ENCODE measurements at places on chromosomes 7 and 10. TPM values are rescaled to one million over a fixed set of nuclear protein-coding genes. Genes with fewer than 3 reads are reported as not detected.

DNA sequence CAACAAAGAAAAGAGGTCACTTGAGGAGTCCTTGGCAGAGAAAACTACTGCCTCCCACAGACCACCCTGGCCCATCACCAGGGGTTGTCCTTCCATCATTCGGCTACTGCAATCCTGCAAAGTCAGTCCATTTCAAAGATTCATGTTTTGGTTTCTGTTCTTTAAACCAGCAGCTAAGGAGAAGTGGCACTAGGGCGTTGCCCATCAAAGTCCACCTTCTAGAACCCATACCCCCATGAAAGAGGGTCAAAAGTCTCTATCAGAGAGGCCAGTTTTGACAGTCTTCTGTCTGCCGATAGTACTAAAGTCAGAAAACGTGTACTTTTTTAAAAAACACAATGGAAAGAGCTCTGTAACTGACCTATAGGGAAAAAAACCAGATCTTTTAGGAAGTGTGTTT lies 14.4 kb downstream of the CCDC6 start:
- DNase-seq = no peak
- no peaks in the 10 kb centered on the region for H3K27me3 ChIP-seq
- no peak overlapping the region for H3K4me3 ChIP-seq
- H3K4me1 ChIP-seq = peaks cover 26% of the 10 kb centered on the region

DNA sequence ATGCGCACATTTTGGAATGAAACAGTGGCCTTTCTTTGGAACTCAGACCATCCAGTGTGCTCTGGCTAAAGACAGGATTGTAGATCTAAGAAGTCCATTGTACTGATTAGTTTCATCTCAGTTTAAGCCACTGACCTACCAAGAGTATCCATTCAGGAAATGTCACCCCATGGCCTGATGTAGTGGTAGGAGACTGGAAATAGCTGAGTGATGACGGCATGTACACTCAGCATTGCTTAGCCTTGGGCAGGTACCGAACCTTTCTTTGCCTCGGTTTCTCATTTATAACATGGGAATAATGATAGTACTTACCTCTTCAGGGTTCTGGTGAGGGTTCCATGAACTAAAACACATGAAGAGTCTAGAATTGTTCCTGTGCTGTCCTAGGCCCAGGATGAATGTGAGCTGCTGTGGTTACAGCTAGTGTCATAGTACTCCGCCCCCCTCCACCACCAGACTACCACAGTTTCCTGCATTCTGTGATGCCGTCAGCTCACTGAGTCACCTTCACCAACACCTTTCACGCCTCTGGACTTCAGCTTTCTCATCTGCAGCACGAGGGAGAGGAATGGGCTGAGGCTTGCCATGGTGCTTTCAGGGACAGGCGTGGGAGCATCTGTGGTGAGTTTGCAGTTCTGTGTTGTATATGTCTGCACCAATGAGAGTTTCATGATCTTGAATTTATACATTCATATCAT lies 484.0 kb upstream of the GALNT17 start:
- no peak overlapping the region for H3K27ac ChIP-seq
- no peaks in the 10 kb centered on the region for H3K4me1 ChIP-seq
- no peaks in the 10 kb centered on the region for H3K27me3 ChIP-seq
- DNase-seq = no peak
- H3K4me3 ChIP-seq = no peak overlapping the region

- no peaks in the 10 kb centered on the region for H3K27me3 ChIP-seq
- peaks cover 20% of the 10 kb centered on the region for H3K4me1 ChIP-seq
- no peak overlapping the region for H3K4me3 ChIP-seq
- H3K27ac ChIP-seq = no peak overlapping the region
Observed at GRCh38 chr7:1727812-1728570, 57.9 kb downstream of the ELFN1 start.

DNA sequence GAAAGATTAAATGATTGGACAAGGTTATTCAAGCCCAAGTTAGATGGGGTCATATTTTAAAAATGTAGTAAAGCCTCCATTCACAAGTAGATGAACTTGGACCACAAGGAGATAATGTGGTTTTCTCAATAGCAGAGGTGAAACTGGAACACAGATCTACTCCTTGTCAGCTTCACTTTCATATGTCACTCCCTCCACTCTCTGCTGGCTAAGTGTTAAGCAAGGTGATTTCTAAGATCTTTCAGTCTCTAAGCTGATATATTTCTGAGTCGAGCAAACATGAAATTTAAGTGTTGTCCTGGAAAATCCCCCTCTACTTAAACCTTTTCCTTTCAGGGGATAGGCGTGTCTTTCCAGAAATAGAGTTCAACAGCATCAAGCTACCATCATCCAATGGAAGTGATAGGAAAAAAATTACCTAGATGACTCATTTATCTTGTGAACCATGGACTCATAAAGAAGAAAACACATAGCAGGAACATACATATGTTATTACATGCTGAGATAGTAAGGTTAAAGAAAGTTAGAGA lies 275.0 kb downstream of the PTEN start:
- DNase-seq = no peak
- H3K4me3 ChIP-seq = no peak overlapping the region
- no peaks in the 10 kb centered on the region for H3K27me3 ChIP-seq
- H3K4me1 ChIP-seq = no peaks in the 10 kb centered on the region

DNA sequence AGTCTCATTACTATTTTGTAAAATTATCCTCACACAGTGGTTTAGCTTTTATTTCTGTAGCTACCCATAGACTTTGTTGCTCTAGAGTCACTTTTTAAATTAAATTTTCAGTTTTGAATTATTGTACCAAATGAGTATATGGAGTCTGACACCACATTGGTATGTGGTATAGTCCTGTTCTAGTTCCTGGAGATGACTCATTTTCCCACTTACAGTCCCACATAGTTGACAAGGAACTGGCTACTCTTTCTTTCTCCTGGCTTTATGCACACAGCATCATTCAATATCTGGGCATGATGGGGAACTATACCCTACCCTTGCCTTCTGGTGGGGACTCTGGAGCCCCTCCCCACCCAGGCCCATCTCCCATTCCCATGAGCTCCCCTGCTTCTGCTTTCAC lies 92.6 kb upstream of the RAB11FIP2 start:
- H3K4me1 ChIP-seq = no peaks in the 10 kb centered on the region
- no peaks in the 10 kb centered on the region for H3K27me3 ChIP-seq
- no peaks in the 10 kb centered on the region for H3K36me3 ChIP-seq
- no peak for DNase-seq
- H3K4me3 ChIP-seq = no peak overlapping the region

DNA sequence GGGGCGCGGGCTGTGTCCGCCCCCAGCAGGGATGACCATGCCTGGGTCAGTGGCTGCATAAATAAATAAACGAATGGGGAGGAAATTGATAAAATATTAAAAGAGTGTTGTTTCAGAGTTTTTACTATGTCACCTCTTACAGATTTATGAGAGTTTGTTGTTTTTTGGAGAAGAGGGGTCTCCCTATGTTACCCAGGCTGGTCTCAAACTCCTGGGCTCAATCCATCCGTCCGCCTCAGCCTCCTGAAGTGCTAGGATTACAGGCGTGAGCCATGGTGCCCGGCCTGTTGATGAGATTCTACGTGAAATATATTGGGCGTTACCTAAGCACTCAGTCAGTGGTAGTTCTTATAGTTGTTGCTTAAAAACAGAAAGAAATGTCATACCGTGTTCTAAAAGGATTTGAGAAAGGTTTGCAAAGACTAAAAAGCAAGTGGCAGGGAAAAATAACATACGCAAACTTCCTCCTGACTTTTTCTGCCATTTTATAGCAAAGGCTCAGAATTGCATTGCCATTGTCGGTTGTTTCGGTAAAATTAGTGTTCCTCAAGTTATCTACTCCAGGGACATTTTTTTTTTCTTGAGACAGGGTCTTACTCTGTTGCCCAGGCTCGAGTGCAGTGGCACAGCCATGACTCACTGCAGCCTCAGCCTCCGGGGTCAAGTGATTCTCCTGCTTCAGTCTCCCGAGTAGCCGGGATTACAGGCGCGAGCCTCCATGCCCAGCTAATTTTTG lies 39.5 kb upstream of the FOXK1 start:
- H3K27me3 ChIP-seq = no peaks in the 10 kb centered on the region
- H3K4me3 ChIP-seq = peak overlapping the region; percentile 77
- DNase-seq = no peak
- no peaks in the 10 kb centered on the region for H3K4me1 ChIP-seq

DNA sequence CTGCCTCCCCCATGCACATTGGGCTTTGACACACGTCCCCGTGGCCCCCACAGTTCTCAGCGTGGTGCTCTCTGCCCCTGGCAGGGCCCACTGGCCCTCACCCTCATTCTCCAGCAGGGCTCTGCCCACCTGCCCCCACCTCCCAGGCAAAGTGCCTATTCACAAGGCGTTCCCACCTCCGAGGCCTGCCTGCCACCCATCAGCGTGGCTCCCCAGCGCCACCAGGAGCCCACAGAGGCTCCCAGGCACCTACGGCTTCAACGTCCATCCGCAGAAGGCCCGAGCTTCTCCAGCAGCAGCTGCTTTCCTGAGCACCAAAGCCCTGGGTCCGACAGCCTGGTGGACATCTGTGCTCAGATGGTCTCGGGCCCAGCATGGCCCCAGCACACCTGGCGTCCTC lies 211.8 kb upstream of the PPP2R2D start:
- no peak overlapping the region for H3K4me3 ChIP-seq
- DNase-seq = no peak
- peaks cover 29% of the 10 kb centered on the region for H3K27me3 ChIP-seq
- H3K27ac ChIP-seq = no peak overlapping the region
- H3K36me3 ChIP-seq = no peaks in the 10 kb centered on the region

DNA sequence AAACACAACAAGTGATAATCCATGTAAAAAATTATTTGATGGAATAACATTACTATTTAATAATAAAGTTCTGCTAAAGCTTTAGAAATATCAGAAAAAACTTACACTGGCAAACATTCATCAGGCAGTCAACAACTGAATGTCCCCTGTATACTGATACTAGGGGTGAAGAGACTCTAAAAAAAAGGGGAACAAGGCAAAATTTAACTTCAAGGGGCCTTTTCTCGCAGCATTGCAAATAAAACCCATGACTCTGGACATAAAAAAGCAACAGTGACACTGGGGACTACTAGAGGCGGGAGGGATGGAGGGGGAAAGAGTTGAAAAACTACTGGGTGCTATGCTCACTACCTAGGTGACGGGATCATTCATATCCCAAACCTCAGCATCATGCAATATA lies 5.8 kb upstream of the IFRD1 start:
- DNase-seq = no peak
- H3K4me3 ChIP-seq = no peak overlapping the region

The DENND2A gene
- 11.0 TPM for total RNA-seq

The OPALIN gene
- not detected for total RNA-seq

The CCDC172 gene
- not detected for total RNA-seq

The OR2A7 gene
- total RNA-seq = 0.54 TPM
